Vagina (tissue), 2 donors: ENCODE measurements at places on chromosomes 13 and 19.

GRCh38 chr13:41791056-41791455 is 169.9 kb downstream of the VWA8 start:
- no peak for DNase-seq

- no peak for DNase-seq
Measured at GRCh38 chr19:12789098-12789903, 2.0 kb upstream of the JUNB start.

DNA sequence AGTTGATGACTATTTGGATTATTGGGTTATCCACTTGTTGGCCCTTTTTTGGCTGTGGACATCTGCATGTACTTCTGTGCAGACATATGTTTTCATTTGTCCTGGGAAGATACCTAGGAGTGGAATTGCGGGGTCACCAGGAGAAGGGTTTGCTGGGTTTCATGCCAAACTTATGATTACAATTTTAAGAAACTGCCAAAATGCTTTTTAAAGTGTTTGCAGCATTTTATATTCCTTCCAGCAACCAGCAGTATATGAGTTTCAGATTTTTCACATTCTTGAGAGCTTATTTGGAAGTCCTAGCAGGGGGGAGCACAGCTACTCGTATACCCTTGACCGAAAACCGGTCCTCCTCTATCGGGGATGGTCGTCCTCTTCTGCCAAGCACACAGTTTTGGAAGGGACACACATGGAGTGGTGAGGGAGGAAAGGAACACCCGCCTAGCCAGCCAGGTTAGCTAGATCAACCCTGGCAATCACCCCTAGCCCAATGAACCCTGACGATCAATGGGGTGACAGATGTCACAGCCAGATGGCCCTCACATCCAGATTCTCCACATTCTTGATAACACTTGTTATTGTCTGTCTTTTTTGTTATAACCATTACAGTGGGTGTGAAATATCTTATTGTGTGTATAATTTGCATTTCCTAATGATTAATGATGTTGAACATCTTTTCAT is 26.7 kb upstream of the RNF113B start:
- DNase-seq: no peak

DNA sequence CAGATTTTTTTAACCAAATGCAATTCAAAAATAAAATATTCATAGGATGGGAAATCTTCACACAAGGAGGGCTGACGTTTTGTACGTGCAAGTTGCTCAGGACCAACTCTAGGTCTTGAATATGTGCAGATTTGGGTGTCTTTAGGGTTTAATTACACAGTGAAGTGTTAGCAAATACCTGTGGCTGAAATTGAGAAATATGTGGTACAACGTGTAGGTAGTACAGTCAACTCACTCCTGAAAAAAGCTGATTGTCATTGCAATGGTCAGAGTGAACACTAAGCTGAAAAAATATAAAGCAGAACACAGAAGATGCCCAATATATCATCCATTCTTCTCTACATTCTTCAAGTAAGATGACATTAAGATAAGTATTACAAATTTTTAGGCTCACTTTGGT is 314.3 kb downstream of the SLITRK1 start:
- no peak for DNase-seq

DNA sequence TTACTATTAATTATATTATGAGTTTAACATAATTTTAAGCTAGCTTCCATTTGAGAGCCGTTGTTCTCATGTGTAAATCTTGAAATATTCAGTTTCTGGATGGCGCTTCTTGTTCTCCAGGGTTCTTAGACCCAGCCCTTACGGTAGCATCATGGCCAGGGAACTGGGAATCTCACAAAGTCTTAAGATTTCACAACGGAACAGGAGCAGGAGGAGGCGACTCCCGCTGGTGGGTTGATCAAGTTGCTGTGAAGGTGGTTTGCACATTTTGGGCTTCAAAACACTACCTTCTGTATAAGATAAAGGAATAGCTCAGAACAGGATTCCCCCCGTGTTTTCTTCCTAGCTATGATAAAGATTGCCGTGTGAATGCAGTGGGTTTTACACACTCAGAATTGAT is 2.8 kb downstream of the NAXD start:
- no peak for DNase-seq

GRCh38 chr13:51025245-51025905 is 85.7 kb downstream of the C13orf42 start:
- peak; percentile 52 for DNase-seq

- DNase-seq: no peak
Measured at GRCh38 chr19:33784432-33784831, 12.2 kb upstream of the KCTD15 start.

DNA sequence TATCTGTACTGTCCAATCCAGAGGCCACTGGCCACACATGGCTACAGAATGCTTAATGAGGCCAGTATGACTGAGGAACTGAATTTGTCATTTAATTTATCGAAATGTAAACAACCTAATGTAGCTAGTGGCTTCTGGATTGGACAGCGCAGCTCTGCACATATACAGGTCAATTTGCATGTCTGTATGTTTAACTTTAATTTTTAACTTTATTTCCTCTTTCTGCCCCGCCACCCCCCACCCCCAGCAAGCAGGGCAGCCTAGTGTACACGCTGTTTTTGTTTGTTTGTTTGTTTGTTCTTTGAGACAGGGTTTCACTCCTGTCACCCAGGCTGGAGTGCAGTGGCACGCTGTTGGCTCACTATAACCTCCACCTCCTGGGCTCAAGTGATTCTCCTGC is 15.5 kb downstream of the ZSWIM9 start:
- DNase-seq: no peak

DNA sequence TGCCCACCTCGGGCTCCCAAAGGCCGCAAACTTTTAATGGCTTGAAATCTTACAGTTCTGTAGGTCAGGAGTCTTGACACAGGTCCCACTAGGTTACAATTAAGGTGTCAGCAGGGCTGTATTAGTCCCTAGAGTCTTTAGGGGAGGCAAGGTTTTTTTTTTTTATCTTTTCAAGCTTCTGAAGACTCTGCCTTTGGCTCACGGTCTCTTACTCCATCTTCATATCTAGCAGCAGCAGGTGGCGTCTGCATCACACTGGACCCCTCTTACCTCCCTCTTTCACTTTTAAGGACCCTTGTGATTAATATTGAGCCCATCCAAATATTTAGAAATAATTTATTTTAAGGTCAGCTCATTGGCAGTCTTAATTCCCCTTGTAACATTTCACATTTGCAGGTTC is 11.6 kb downstream of the MIR17HG start:
- DNase-seq: no peak

GRCh38 chr19:28864577-28865042 is 348.3 kb downstream of the UQCRFS1 start:
- DNase-seq: no peak

DNA sequence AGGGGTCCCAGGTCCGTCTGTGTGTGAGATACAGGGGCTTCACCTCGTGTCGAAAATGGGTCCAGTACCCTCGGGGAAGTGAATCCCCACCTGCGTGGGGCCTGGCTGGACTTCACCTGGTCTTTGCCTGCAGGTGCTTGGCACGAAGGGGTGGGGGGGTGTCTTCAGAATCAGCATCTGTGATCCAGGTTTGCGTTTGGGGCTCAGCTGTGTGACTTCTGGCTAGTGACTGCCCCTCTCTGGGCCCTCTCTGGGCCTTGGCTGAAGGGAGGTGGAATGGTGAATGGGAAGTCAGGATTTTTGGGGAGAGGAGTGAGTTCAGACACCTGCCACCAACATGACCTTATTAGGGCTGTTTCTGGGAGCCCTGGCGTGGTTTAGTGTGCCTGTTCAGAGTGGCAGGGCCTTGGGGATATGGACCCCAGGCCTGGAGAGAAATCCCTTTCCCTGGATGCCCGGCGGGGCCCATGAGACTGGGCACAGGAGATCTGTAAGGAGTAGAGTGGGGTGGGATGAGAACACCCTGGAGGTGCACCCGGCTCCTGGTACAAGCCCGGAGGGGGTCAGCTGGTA is 2.7 kb downstream of the CELF5 start:
- no peak for DNase-seq

GRCh38 chr19:54188215-54188871 is 1.0 kb downstream of the MBOAT7 start:
- DNase-seq: no peak

DNA sequence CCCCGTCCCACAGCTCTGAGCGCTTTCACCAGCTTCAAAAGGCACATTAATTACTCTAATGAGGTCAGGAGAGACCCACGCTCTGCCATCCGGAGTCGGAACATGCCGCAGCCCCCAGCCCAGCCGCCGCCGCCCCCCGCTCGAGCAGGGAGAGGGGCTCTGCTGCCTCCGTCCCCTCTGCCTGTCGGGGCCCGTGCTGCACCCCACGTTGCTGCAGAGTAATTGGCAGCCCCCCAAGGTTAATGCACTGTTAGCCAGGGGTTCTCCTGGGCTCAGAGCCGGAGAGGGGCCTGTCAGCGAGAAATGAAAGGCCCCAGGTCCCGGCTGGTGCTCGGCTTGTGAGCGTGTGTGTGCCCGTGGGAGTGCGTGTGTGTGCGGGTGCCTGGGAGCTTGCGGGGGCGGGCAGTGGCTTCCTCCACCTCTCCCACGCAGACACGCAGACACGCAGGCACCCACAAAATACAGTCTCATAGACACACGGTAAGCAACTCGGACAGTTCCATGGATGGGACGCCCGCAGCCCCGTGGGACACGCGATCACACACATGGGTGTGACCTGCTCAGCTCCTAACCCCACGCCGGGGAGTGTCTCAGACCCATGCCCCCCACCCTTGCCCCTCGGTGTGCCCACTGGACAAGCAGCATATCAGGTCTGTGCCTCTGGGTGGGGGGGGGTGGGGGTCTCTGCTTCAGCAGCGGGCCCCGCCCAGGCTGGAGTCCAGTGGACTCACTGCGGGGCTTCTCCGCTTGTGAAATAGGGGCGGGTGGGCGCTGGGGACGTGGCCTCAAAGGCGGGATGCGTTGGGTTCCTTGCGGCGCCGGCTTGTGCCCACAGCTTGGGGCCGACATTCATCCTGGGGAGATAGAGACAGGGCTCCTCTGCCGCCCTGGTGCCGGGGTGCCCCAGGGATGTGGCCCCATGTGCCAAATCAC is 4.8 kb upstream of the EFNA2 start:
- no peak for DNase-seq
